ENCODE measurements at places on chromosomes 11 and 22.

GRCh38 chr11:2853401-2853800 is 32.2 kb downstream of the CDKN1C start:
- no peak for DNase-seq

- DNase-seq: no peak
These were observed 220.2 kb downstream of the CTTN start for GRCh38 chr11:70618431-70619101.

GRCh38 chr11:42473106-42473505 is 838.7 kb upstream of the API5 start:
- DNase-seq: no peak

- no peak for DNase-seq
These were observed 6.9 kb downstream of the DPAGT1 start for GRCh38 chr11:119094816-119095065.

- no peak for DNase-seq
These were observed 433.2 kb downstream of the GUCY1A2 start for GRCh38 chr11:106585061-106585460.

DNA sequence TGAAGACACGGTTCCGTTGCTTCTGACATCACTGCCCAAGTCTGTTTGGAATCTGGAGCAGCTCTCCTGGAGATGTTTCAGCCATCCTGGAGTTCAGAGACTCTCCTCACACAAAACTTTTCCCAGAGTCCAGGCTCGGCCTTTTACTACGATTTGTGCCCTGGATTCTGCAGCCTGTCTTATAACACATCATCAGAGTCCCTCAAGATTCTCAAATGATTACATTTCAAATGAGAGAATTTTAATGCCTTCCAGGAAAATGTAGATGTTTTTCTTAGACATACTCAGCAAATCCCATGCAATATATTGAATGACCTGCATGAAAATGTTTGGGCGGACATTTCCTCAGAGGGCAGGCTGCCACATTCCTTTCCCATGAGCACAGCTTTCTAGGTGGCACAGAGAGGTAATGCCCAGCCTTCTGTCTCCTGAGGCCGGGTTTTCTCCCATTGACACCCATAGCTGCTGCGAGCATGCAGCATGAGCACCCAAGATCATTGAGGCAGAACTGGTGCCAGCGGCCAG is 129.1 kb downstream of the SNX19 start:
- no peak for DNase-seq

DNA sequence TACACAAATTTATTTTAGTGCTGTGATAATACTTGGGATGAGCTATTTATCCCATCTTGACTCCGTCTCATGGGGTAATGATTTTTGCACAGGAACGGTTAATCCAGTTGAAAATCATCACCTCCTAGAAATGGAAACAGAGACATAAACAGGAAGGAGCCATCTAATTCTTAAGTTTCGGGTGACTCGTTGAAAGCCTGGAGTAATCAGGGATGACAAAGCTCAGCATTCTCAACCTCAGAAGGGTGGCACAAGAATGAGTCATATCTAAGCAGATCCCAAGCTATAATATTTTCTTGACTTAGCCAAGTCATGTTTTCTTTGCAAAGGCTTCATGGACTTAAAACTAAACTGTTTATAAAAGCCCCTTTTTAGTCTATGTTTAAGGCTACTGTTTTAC is 280.8 kb upstream of the CCDC90B start:
- no peak for DNase-seq

- peak; percentile 14 for DNase-seq
These were observed 68.6 kb upstream of the ATXN10 start for GRCh38 chr22:45602824-45603595.
